ENCODE measurements at places on chromosomes 2 and 18.

- DNase-seq: no peak
Observed at GRCh38 chr18:23336101-23336500, 117.0 kb upstream of the RIOK3 start.

- DNase-seq: no peak
Observed at GRCh38 chr2:26555246-26556133, 77.6 kb upstream of the OTOF start.

- DNase-seq: no peak
Observed at GRCh38 chr2:130377491-130377890, 21.6 kb downstream of the PTPN18 start.

DNA sequence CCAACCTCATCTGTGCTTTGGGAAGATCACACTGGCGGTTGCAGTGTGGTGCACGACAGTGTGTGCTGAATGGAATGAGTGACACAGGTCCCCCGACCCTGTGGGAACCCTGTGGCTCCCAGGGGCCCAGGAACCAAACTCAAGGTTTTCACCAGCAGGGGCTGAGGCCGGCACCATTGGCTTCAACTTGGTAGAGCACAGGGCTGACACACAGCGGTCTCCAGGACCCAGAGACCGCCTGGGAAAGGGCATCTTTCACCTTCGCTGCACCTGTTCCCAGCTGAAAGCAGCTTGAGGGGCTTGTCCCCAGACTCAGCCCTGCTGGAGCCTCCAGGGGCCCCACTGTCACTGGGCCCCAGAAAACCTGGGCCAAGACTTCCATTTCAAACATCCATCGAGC lies 59.0 kb upstream of the ODC1 start:
- no peak for DNase-seq

GRCh38 chr18:38116716-38117115 lies 551.1 kb upstream of the CELF4 start:
- no peak for DNase-seq

DNA sequence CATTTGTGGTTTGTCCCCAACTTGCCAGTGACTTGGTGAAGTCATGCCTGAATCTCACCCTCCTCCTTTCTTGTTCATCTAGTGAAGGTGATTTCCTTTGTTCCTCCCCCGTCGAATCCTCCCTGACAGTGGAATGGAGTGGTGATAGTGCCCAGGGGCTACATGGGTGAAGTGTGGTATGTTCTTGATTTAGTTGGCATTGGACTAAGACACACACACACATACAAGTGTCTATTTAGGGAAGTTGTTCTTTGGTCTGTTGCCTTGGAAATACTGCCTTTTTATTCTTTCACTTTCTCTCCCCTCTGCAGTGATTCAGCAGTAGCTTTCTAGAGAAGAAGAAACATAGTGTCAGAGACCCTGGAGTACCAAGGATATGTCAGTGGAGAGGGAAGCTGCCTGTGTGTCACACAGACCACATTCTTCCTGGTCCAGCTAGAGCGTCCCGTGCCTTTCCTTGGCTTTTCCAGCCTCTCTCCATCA lies 10.9 kb downstream of the INPP4A start:
- DNase-seq: no peak

GRCh38 chr2:47174733-47175361 lies 19.7 kb upstream of the STPG4 start:
- no peak for DNase-seq

GRCh38 chr18:32530947-32531651 lies 60.4 kb upstream of the GAREM1 start:
- no peak for DNase-seq

DNA sequence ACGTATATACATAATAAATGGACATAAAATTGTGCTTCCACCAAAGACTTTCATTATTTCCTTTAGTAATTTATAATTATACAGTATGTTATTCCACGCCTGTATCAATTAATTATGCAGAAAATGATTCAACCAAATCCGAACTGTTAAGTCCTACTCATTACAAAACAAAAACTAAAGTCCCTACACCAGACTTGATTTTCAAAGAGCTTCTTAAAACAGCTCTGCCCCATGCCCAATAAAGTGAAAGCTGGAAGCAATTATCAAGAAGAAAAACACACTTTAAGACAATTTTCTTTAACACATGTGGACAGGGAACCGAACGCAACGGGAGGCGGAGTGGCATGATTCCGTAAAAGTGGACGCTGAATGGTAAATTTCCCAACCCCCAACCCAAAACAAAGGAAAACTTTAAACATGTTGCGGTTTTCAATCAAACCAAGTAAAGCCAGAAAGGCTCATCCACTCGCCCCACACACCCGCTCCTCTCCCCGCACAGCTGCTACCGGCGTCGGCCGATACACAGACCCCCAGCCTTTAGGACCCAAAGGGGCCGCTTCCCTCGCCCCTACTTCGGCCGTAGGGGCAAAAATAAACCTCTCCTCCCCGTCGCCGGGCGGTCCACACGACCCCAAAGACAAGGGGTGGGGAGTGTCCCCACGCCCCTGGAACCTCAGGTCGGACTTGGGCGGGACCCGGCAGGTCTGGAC lies 705 bp downstream of the YES1 start:
- DNase-seq: no peak

GRCh38 chr2:203689426-203690116 lies 16.9 kb upstream of the CD28 start:
- DNase-seq: no peak

- DNase-seq: no peak
Observed at GRCh38 chr18:1848716-1849115, 722.6 kb downstream of the METTL4 start.

GRCh38 chr18:3114451-3114850 lies 101.5 kb upstream of the LPIN2 start:
- DNase-seq: no peak

DNA sequence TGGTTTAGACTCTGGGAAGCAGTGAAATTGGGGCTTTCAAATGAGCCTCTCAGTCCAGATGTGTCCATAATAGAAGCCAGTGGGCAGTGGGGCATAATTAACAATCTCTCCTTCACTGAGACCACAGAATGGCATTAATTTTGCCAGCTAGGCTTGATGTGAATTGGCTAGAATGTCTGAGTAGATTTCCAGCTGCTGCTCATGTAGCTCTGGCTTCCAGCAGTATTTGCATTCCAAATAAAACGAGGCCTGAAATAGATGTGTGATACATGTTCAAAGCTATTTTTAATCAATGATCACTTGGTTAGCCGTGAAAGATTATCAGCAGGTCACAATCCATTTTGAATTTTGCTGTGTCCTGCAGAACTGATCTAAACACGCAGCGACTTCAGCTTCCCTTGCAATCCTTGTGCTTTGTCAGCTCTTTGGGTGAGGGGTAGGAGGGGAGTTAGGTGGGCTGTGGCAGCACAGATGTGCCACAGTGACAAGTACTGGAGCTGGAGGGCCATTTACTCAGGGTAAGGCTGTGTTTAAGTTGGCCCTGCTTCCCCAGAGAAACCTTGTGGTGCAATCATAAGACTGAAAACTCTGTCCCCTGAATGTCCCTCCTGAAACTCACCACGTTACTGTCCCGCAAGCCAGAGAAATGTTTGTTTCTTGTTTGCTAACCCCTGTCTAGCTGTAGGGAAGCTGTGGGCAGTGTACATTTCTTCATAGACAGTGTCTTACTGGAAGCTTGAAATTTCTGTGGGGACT lies 56.9 kb upstream of the TMEM178A start:
- DNase-seq: peak; percentile 44

- no peak for DNase-seq
Observed at GRCh38 chr2:157421964-157422363, 21.9 kb downstream of the CYTIP start.

DNA sequence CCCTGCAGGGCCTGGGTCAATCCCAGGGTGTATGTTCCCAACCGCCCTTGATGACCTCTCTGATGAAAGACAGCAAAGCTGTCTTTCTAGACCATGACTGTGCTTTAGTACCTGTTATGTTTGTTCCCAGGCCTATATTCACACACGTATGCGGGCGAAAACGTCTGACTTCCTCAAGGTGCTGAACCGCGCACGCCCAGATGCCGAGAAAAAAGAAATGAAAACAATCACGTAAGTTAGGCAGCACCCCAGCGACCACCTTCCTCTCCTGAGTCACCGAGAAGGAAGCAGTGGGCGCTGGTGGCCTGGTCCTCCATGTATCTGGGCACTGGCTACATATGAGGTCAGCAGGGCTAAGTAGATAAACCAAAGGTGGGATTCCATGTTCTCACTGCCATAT lies 11.1 kb upstream of the GPBAR1 start:
- DNase-seq: no peak

DNA sequence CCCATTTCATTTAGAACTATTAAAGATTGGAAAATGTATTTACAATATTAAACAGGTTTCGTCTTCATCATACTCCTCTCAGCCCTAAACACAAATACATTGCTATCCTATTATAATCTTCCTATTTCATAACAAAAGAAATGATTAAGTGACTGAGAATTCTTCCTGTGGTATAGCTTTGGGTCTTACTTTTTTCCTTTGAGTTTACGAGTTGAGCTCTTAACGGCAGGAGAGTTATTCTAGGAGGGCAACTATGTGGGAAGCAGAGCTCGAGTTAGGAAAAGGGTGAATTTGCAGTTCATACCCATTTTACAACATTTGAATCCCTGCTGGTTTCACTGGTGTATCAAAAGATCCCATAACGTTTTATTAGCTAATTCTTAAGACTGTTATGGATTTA lies 105.0 kb downstream of the FIGN start:
- DNase-seq: no peak

- no peak for DNase-seq
Observed at GRCh38 chr2:150963336-150963735, 298.3 kb downstream of the RBM43 start.

- no peak for DNase-seq
Observed at GRCh38 chr18:11785444-11786055, 65.7 kb upstream of the CHMP1B start.

DNA sequence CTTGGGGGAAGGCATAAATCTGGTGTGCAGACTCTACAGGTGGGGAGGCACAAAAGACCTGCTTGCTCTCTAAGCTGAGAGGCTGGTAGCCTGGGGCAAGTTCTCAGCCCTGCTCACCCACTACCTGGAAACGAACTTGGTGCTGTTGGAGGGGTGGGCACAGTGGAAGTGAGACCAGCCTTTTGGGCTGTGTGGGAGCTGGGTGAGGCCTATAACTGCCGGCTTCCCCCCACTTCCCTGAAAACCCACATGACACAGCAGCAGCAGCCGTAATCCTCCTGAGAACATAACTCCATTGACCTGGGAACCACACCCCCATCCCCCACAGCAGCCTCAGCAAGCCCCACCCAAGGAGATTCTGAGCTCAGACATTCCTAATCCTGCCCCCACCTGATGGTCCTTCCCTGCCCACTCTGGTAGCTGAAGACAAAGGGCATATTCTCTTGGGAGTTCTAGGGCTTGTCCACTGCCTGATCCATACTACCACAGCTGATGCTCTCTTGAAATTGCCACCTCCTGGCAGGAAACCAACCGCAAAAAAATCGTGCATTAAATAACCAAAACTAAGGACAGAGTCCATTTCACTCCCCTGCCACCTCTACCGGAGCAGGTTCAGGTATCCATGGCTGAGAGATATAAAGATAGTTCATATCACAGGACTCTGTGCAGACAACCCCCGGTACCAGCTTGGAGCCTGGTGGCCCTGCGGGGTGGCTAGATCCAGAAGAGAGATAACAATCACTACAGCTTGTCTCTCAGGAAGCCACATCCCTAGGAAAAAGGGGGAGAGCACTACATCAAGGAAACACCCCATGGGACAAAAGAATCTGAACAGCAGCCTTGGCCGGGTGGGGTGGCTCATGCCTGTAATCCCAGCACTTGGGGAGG lies 178.1 kb downstream of the NDUFA10 start:
- no peak for DNase-seq

- DNase-seq: no peak
Observed at GRCh38 chr18:77013811-77014521, 118.6 kb downstream of the MBP start.

GRCh38 chr2:152165780-152166179 lies 9.8 kb downstream of the STAM2 start:
- DNase-seq: no peak

DNA sequence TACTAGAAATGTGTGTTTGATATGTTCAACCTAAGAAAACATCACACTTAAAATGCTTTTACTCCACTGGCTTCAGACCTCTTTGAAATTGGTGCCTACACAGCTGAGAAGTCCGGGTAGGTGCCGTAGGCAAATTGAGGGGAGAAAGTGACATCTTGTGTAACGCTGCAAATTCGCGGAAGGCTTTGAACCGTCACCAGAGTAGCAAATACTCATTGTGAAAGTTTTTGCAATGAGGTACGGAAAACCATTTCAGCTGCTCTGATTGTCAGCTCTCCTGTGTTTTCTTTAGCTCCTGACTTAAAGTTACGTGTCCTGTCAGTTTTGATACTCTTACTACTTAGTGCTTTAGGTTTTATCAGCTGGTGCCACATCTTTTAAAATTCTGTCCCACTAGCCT lies 224.5 kb downstream of the FAM210A start:
- DNase-seq: no peak

GRCh38 chr2:128799730-128800129 lies 481.1 kb upstream of the HS6ST1 start:
- no peak for DNase-seq

DNA sequence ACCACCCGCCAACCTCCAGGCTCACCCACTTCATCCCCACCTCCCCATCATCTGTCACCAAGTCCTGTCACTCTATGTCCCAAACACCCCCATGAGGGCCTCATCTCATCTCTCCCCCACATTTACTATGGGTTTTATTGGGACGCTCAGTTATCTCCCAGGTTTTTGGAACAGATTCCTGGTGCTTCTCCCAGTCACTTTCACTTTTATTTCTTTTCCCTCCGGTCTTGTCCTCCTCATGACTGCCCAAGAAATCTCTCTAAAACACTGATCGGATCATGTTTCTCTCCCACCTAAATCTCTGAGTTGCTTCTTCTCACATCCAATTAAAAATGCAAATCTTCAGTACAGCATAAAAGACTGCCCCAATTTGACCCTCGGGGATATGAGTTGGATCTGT lies 273.1 kb downstream of the PHLPP1 start:
- DNase-seq: no peak

DNA sequence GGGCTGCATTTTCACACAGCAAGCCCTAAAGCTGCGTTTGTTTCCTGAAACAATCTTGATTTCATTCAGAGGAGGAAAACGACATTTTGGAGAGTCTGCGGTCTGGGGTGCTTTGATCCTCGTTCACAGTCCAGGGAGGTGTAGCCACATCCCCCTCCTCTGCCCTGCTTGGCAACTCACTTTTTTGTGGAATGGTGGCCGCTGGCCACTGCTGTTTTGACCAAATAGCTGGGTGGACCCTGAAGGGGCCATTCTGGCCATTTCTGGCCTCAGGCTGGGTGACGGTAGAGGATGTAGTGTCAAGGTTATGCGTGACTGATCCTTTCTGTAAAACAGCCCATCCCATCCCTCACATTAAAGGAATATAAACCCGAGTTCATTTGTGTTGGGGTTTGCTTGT lies 62.2 kb downstream of the INPP4A start:
- no peak for DNase-seq

- no peak for DNase-seq
Observed at GRCh38 chr2:98140210-98140609, 53.2 kb downstream of the VWA3B start.

- no peak for DNase-seq
Observed at GRCh38 chr2:26725521-26725820, 32.9 kb downstream of the KCNK3 start.

GRCh38 chr2:54897420-54898310 lies 152.6 kb downstream of the RTN4 start:
- no peak for DNase-seq

- DNase-seq: no peak
Observed at GRCh38 chr2:235402422-235402821, 91.4 kb upstream of the AGAP1 start.

GRCh38 chr18:2916184-2916583 lies 69.4 kb downstream of the EMILIN2 start:
- no peak for DNase-seq
